ENCODE measurements at places on chromosomes 6 and 20. TPM values are rescaled to one million over a fixed set of nuclear protein-coding genes. Genes with fewer than 3 reads are reported as not detected.

OOEP gene
- not detected for total RNA-seq

METTL24 gene
- not detected for total RNA-seq

ELOVL2 gene
- total RNA-seq, result not detected

TMEM244 gene
- not detected for total RNA-seq

KIF6 gene
- not detected for total RNA-seq

TNXB gene
- total RNA-seq, result 0.28 TPM

MYMX gene
- not detected for total RNA-seq

SLC22A16 gene
- not detected for total RNA-seq

GNAS-AS1 gene
- 1.7 TPM for total RNA-seq

DCDC2 gene
- not detected for total RNA-seq

XKR7 gene
- total RNA-seq, result not detected

TUBB2B gene
- 0.74 TPM for total RNA-seq

- H3K4me1 ChIP-seq, result no peaks in the 10 kb centered on the region
- no peak overlapping the region for H3K27ac ChIP-seq
- H3K36me3 ChIP-seq, result no peaks in the 10 kb centered on the region
Observed at GRCh38 chr6:118952683-118953082, 17.7 kb upstream of the MCM9 start.

- no peak overlapping the region for H3K27ac ChIP-seq
- DNase-seq, result no peak
- H3K4me3 ChIP-seq, result no peak overlapping the region
- H3K36me3 ChIP-seq, result no peaks in the 10 kb centered on the region
- H3K4me1 ChIP-seq, result peaks cover 5% of the 10 kb centered on the region
Observed at GRCh38 chr20:61445741-61446140, 193.7 kb downstream of the CDH4 start.

- H3K4me1 ChIP-seq, result no peaks in the 10 kb centered on the region
- no peak overlapping the region for H3K27ac ChIP-seq
- H3K27me3 ChIP-seq, result peaks cover 17% of the 10 kb centered on the region
- DNase-seq, result no peak
Observed at GRCh38 chr6:14619419-14619781, 501.8 kb downstream of the CD83 start.

GRCh38 chr6:47687432-47687831, 10.9 kb upstream of the ADGRF4 start:
- no peak for DNase-seq
- H3K27me3 ChIP-seq, result no peaks in the 10 kb centered on the region
- no peak overlapping the region for H3K27ac ChIP-seq
- H3K4me1 ChIP-seq, result no peaks in the 10 kb centered on the region
- no peak overlapping the region for H3K4me3 ChIP-seq

- DNase-seq, result no peak
- H3K27me3 ChIP-seq, result peaks cover 7% of the 10 kb centered on the region
- no peak overlapping the region for H3K27ac ChIP-seq
- H3K4me3 ChIP-seq, result no peak overlapping the region
- H3K36me3 ChIP-seq, result no peaks in the 10 kb centered on the region
- no peaks in the 10 kb centered on the region for H3K4me1 ChIP-seq
Observed at GRCh38 chr6:90212274-90212673, 84.4 kb downstream of the BACH2 start.

GRCh38 chr6:121971931-121972335, 427.5 kb upstream of the HSF2 start:
- H3K36me3 ChIP-seq, result peaks cover 7% of the 10 kb centered on the region
- peaks cover 1% of the 10 kb centered on the region for H3K27me3 ChIP-seq
- peaks cover 14% of the 10 kb centered on the region for H3K4me1 ChIP-seq

GRCh38 chr6:41268478-41268877, 18.0 kb downstream of the TREM1 start:
- H3K36me3 ChIP-seq, result no peaks in the 10 kb centered on the region
- no peak overlapping the region for H3K27ac ChIP-seq
- peaks cover 10% of the 10 kb centered on the region for H3K27me3 ChIP-seq
- H3K4me3 ChIP-seq, result no peak overlapping the region
- no peak for DNase-seq
- no peaks in the 10 kb centered on the region for H3K4me1 ChIP-seq

DNA sequence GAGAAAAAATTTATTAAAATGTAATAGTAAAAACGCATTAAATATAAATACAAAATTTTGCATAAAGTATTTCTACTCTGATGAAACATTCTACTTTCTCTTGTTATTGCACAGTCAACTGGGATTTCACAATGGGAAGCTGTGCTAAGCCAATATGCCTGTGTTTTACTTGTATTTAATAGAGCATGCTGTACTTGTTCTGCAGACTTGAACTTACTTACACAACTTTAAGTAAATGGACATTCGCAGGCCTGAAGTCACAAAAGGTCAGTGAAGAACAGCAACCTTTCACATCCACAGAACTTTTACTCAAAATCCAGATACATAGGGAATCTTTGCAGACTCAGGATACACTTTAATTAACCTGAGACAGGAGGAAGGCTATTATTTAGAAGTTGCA, 409.5 kb downstream of the BTBD3 start:
- H3K4me1 ChIP-seq, result no peaks in the 10 kb centered on the region
- H3K36me3 ChIP-seq, result no peaks in the 10 kb centered on the region
- no peaks in the 10 kb centered on the region for H3K27me3 ChIP-seq
- no peak overlapping the region for H3K4me3 ChIP-seq
- DNase-seq, result no peak

DNA sequence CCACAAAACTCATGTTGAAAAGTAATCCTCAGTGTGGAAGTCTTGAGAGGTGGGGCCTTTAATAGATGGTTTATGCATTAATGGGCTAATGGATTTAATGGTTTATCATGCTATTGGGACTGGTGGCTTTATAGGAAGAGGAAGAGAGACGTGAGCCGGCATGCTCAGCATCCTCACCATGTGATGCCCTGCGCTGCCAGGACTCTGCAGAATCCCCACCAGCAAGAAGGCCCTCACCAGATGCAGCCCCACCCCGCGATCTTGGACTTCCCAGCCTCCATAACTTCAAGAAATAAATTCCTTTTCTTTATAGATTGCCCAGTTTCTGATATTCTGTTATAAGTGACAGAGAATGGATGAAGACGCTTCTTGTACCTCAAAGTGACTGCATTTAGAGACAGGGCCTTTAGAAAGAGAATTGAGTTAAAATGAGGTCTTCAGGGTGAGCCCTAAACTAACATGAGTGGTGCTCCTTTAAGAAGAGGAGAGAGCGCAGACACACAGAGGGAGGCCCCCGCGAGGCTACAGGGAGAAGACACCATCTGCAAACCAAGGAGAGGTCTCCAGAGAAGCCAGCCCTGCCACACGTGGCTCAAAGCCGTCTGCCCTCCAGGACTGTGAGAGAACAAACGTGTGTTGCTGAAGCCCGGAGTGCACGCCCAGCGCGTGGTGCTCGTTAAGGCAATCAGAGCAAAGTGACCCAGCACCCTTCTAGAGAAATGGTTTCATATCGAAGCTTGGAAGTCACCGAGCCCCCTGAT, 56.9 kb downstream of the IRF4 start:
- no peaks in the 10 kb centered on the region for H3K4me1 ChIP-seq
- peaks cover 10% of the 10 kb centered on the region for H3K36me3 ChIP-seq
- H3K27me3 ChIP-seq, result peaks cover 11% of the 10 kb centered on the region
- no peak overlapping the region for H3K4me3 ChIP-seq
- H3K27ac ChIP-seq, result no peak overlapping the region
- no peak for DNase-seq

GRCh38 chr6:139904158-139904533, 529.7 kb upstream of the CITED2 start:
- DNase-seq, result no peak
- H3K27ac ChIP-seq, result no peak overlapping the region
- no peaks in the 10 kb centered on the region for H3K27me3 ChIP-seq
- H3K4me3 ChIP-seq, result no peak overlapping the region

GRCh38 chr20:24764027-24764793, 184.9 kb upstream of the CST7 start:
- H3K36me3 ChIP-seq, result no peaks in the 10 kb centered on the region
- peaks cover 32% of the 10 kb centered on the region for H3K27me3 ChIP-seq
- DNase-seq, result no peak
- H3K27ac ChIP-seq, result no peak overlapping the region

DNA sequence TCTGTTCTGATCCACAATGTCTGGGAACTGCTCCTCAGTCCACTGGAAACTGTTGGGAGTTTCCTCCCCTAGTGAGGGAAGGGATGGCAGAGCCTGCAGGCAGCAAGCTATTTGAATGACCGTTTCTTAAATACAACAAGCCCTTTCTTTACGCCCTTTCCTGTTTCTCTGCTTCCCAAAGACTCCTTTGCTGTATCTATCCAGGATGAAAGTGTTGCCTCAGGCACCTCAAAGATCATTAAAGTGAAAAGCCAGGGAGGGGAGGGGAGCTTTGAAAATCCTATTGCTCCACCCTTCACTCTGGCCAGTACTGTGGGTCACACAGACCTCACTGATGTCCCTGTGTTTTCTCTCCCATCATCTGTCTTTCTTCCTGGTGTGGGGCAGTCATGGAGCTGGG, 213.1 kb downstream of the RNF144B start:
- peaks cover 2% of the 10 kb centered on the region for H3K27me3 ChIP-seq
- H3K4me1 ChIP-seq, result no peaks in the 10 kb centered on the region
- H3K4me3 ChIP-seq, result no peak overlapping the region
- no peak for DNase-seq
- H3K27ac ChIP-seq, result no peak overlapping the region

DNA sequence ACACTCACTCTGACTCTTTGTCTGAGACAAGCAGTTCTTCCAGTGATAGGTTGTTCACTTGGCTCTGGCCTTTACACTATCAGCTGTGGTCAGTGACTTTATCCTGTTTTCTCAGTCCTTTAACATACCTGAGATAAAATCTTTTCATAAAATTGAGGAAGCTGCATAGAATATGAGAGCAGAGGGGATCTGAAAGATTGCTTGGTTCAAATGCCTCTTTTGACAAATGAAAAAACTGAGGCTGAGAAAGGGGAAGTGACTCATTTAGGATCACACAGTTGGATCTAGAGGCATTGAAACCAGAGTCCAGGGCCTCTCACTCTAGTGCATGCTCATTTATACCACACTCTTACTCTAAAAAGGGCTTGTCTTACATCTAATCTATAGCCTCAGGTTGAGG, 277.0 kb upstream of the TBX18 start:
- no peak for DNase-seq
- H3K4me3 ChIP-seq, result no peak overlapping the region
- H3K36me3 ChIP-seq, result no peaks in the 10 kb centered on the region

- H3K4me3 ChIP-seq, result no peak overlapping the region
- H3K27ac ChIP-seq, result no peak overlapping the region
- peaks cover 13% of the 10 kb centered on the region for H3K4me1 ChIP-seq
- H3K27me3 ChIP-seq, result peaks cover 32% of the 10 kb centered on the region
- H3K36me3 ChIP-seq, result no peaks in the 10 kb centered on the region
Observed at GRCh38 chr6:35960187-35960586, 39.3 kb upstream of the SRPK1 start.

DNA sequence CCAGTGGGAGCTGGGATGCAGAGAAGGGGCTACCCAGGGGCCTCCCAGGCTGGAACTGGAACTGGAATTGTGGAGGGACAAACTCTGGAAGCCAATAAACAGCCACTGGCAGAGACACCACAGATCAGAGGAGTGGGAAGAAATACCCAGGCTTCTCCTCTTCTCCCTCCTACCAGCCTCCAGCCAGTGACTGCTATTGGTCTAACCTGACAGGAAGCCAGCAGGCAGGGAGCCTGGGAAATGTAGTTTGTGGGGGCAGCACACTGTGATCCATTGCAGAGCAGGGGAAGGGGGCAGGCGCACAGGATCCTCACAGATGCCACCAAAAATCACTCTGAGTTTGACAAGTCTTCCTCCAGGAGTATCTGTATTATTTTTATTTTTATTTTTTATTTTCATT, 12.1 kb upstream of the MLN start:
- DNase-seq, result no peak
- no peaks in the 10 kb centered on the region for H3K36me3 ChIP-seq
- peaks cover 25% of the 10 kb centered on the region for H3K27me3 ChIP-seq
- H3K4me3 ChIP-seq, result no peak overlapping the region
- no peak overlapping the region for H3K27ac ChIP-seq

GRCh38 chr6:38650207-38650752, 10.6 kb upstream of the BTBD9 start:
- 0 out of 2 replicates have a peak, but pooled peaks cover 2% of the 10 kb centered on the region for H3K27me3 ChIP-seq
- H3K27ac ChIP-seq, result no peak overlapping the region
- no peak for DNase-seq
- no peaks in the 10 kb centered on the region for H3K36me3 ChIP-seq
- peaks cover 16% of the 10 kb centered on the region for H3K4me1 ChIP-seq

DNA sequence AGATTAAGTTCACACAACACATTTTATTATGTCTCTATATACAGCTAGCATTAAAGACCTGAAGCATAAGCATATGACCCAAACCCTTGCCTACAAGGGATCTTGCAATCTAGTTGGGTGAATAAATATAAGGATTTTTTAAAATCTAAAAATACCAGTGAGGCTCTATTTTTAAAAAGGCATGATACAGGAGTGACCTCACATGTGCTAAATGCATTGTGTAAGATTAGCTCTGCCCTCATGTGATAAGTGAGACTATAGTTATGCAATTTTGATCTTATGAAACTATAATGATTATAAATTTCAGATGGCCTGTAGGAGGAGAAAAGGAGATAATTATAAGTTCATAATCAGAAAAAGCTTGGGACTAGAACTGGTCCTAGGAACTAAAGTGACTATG, 451.0 kb upstream of the MAN1A1 start:
- DNase-seq, result no peak
- no peaks in the 10 kb centered on the region for H3K4me1 ChIP-seq
- no peaks in the 10 kb centered on the region for H3K27me3 ChIP-seq
- 0 out of 2 replicates have a peak, but pooled peaks cover 3% of the 10 kb centered on the region for H3K36me3 ChIP-seq

DNA sequence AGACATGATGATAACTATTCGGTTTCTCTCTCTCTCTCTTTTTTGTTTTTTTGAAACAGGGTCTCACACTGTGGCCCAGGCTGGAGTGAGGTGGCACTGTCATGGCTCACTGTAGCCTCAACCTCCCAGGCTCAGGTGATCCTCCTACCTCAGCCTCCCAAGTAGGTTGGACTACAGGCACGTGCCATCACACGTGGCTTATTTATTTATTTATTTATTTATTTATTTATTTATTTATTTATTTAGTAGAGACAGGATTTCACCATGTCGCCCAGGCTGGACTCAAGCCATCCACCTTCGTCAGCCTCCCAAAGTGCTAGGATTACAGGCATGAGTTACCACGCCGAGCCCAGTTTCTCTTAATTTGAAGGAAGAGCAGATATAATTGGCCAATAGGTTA, 427.9 kb upstream of the JAG1 start:
- H3K27me3 ChIP-seq, result peaks cover 2% of the 10 kb centered on the region
- H3K4me3 ChIP-seq, result no peak overlapping the region
- H3K27ac ChIP-seq, result no peak overlapping the region
- H3K4me1 ChIP-seq, result no peaks in the 10 kb centered on the region
- no peak for DNase-seq
- H3K36me3 ChIP-seq, result no peaks in the 10 kb centered on the region

- no peak overlapping the region for H3K27ac ChIP-seq
- DNase-seq, result no peak
- H3K4me1 ChIP-seq, result no peaks in the 10 kb centered on the region
- H3K4me3 ChIP-seq, result no peak overlapping the region
- peaks cover 15% of the 10 kb centered on the region for H3K36me3 ChIP-seq
Observed at GRCh38 chr6:170208651-170209353, 82.1 kb downstream of the DLL1 start.
